Gastroesophageal sphincter (tissue), 4 donors: ENCODE measurements at places on chromosomes 11 and 22.

DNA sequence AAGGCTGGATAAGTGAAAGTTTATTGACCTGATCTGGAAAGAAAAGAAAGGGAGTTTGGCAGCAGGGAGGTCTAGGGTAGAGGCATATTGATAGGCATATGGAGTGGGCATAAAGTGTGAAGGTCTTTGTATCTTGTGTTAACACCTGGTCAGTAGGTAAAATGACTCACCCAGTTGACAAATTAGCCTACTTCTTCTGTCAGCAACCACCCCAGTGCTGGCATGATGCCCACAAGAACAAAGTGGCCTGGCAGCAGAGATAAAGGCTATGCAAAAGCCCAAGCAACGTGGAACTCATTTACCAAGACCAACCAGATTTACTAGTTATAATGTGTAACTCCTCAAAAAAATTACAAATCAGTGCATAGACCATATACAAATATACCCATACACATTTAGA lies 4.9 kb downstream of the OR10A3 start:
- no peak for ATAC-seq

- no peak for ATAC-seq
These were observed 2.5 kb downstream of the RAC2 start for GRCh38 chr22:37241351-37242142.

- ATAC-seq: no peak
These were observed 935 bp upstream of the RTN4RL2 start for GRCh38 chr11:57459164-57460021.

DNA sequence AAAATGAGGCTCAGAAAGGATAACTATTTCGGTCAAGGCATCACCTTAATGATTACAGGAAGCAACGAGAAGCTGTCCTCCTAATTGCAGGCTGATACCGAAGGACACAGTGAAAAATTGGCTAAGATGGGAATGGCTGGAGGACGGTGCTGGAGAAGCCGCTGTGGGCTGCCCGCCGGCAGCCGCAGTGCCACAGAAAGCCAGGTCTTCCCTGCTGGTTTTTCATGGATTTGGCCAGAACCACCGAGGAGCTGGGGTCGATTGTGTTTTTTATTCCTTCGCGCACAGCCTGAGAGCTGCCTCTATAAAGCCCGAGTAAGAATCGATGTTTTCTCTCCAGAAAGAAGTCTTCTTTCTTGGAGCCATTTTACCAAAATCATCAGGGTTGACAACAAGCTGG lies 1484.2 kb downstream of the BRD1 start:
- no peak for ATAC-seq

GRCh38 chr11:31996159-31996881 lies 94.6 kb upstream of the RCN1 start:
- ATAC-seq: no peak
